Lung (tissue), 17 donors: ENCODE measurements at places on chromosomes 6 and 20. TPM values are rescaled to one million over a fixed set of nuclear protein-coding genes. Genes with fewer than 3 reads are reported as not detected.

Gene HAO1
- polyA plus RNA-seq = not detected

Gene HMGA1
- polyA plus RNA-seq = 98.0 TPM

Gene PI16
- 0.60 TPM for polyA plus RNA-seq

Gene LGSN
- polyA plus RNA-seq = 0.29 TPM

DNA sequence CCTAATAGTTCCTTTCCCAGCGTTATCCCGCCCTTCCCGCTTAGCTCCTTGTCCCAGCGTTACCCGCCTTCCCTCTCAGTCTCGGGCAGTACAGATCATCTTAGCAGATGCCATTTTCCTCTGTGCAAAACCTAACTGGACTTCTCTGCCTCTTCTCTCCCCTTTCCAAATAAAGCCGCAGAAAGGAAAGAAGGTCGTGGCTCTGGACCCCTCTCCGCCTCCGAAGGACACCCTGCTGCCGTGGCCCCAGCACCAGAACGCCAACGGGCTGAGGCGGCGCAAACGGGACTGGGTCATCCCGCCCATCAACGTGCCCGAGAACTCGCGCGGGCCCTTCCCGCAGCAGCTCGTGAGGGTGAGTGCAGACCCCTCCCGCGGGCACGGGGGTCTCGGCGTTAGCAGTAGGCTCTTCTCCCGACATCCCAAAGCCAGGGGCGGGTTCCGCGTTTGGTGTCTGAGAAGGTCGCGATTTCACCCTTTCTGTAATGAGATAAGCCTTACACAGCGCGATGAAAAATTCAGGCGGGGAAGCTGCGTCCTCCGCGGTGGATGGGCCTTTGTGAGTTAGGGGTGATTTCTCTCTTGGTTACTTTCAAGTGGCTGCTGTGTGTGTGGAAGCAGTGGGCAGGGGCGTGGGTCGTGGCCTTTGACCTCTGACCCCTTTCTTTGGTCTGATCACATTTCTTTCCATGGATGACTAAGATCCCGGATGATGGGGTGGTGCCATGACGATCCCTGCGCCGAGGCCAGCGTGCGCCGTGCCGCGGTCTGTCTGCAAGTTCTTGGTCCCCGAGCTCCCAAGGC is 292.7 kb downstream of the TAF4 start:
- no peak for DNase-seq

- DNase-seq = no peak
Observed at GRCh38 chr6:52098721-52099120, 11.3 kb upstream of the PKHD1 start.

DNA sequence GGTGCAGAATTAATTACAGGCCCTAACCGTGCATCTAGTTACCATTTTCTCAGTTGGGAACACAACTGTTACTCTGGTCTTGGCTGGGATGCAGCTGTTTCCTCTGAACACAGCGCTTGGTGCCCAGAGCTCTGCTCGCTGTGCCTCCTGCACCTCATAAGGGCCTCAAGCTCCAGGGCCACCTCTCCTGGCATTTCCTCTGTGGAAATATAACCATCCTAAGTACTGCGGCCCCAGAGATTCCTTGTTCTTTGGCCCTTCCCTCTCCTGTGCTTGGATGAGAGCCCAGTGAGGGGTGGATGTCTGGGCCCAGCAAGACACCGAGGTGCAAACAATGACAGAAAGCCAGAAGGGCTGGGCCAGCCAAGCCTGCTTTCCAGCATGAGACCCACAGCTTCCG is 169.9 kb upstream of the CST7 start:
- peak; percentile 30 for DNase-seq

DNA sequence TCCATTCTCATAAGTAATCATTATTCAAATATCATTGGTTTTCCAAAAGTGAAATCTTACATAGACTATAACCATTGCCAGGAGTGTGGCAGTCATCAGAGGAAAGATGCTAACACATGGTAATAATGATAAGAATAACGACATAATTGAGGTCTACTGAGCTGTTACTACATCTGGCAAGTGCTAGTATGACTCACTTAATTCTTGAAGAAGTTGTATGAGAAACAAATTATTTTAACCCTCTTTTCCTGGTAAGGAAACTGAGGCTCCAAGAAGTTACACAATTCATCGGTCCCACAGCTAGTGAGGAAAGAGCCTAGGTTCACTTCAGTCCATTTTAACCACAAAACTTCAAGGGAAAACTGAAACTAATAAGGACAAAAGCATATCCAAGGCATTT is 335.6 kb upstream of the BTBD3 start:
- DNase-seq = no peak

DNA sequence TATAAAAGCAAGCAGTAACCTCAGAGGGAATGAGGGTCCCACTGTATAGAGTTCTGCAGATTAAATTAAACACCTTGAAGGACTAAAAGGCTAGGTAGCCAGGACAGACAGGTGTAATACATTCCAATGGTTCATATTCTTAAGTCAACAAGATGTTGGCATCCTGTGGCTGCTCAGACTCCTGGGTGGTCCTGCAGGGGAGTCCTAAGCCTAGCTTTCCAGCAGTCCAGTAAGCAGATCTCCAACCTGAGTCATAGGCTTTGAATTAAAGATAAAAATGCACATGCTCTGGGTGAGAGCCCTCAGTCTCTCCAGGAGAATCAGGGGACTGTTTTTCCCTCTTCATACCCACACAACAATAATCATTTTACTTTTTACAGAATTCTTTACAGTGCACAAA is 307.3 kb upstream of the SUPT3H start:
- DNase-seq = no peak

DNA sequence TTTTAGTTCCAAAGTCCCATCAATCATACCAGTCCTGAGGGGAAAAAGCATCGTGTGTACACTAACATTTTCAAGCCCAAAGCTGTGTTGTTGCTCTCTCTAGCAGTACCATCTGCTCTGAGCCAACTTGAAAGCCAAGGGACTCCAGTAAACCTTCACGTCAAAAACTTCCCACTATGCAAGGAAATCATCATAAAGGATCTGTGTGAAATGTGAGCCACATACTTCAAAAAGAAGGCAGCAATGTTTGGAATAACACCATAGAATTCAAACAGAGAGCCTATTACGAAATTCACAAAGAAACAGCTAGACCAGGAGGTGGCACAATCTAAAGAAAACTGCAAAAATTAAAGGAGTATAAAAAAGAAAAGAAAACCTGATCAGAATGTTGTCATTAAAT is 399.8 kb upstream of the EPHA7 start:
- DNase-seq = peak; percentile 2

GRCh38 chr6:8529250-8529649 is 93.9 kb upstream of the SLC35B3 start:
- DNase-seq = no peak

DNA sequence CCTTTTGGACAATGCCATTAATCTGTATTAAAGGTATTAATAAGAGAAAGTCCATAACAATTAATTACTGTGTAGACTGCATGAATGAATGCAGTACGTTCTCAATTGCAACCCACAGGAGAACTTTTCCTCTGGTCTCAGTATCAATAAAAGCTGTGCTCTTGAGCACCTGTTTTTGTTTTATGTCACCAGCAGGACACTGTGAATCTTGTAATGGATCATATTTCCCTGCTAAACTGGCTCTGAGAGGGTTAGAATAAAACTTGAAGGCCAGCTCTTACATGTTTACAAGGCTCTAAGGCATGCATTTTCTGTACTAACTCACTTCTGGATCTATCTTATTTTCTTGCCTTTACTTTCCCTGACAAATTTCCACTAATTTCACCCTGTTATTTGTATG is 214.3 kb upstream of the PLN start:
- no peak for DNase-seq

- DNase-seq = peak; percentile 82
Observed at GRCh38 chr6:2038092-2038491, 207.3 kb downstream of the GMDS start.

DNA sequence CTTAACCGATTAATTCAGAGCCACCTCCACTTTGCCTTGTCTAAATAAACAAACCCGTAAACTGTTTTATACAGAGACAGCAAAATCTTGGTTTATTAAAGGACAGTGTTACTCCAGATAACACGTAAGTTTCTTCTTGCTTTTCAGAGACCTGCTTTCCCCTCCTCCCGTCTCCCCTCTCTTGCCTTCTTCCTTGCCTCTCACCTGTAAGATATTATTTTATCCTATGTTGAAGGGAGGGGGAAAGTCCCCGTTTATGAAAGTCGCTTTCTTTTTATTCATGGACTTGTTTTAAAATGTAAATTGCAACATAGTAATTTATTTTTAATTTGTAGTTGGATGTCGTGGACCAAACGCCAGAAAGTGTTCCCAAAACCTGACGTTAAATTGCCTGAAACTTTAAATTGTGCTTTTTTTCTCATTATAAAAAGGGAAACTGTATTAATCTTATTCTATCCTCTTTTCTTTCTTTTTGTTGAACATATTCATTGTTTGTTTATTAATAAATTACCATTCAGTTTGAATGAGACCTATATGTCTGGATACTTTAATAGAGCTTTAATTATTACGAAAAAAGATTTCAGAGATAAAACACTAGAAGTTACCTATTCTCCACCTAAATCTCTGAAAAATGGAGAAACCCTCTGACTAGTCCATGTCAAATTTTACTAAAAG is 2.7 kb downstream of the FOXC1 start:
- no peak for DNase-seq

DNA sequence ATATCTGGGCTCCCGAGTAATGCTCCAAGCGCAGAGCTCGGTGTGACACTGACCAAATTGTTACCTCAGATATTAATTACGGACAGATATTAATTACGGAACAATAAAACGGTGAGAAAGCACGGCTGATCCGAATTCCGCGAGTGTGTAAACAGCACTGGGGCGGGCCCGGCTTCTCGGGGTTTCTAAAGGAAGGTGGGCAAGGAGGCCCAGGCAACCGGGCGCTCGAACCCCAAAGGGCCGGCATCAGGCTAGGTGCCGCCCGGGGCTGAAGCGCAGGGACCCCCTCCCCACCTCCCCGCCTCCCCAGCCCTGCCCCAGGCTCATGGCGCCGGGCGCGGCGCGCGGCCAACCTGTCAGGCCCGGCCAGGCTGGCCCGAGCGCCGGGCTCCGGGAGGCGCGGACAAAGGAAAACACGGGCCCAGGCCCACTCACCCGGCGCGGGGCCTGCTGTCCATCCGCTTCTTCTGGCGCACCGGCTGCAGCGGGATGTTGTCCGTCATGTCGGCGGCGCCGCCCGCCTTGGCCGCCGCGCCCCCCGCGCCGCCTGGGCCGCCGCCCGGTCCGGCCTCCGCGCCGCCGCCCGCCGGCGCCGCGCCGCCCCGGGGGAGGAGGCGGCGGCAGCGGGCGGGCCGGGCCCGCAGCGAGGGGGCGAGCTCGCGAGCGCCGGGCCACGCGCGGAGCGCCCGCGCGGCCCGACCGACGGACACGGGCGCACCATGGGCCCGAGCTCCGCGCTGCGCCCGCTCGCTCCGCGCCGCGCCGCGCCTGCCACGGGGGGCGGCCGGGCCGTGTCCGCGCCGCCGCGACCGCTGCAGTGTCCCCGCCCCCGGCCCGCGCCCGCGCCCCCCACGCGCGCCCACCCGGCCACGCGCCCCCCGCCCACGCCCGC is at the start of gene ATP9A:
Gene ATP9A, minus strand, starts transcription at position 524 of the 892 bp plus-strand sequence. Its CDS starts 21 bp downstream, at position 503.
- DNase-seq = peak; percentile 37

DNA sequence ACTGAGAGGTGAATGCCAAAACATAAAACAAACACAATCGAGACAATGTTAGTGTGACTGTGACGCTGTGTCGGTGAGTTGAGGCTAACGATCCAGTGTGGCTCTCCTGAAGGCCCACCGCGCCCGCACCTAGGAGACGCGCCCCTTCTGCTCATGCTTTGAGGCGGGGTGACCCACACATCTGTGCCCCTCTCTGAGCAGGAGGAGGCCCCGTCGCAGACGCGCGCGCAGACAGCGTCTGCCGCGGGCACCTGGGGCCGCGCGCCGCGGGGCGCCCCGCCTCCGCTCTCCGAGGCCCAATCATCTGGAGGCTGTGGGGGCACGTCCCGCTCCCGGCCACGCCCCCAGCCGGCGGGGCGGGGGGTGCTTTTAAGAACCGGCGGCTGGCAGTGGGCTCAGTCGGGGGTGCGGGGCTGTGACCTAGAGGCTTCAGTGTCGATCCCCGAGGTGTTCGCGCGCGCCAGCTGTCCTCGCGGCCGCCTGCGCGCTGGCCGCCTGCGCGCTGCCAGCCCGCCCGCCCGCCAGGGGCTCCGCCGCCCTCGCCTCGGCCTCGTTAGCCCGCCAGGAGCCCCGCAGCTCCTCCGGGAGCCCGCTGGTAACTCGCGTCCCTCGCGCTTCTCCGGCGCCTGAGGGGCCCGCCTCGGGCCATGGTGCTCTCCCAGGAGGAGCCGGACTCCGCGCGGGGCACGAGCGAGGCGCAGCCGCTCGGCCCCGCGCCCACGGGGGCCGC is at the start of gene SLC16A10:
Gene SLC16A10, plus strand, starts transcription at position 398 of the 730 bp plus-strand sequence. Its CDS starts 250 bp downstream, at position 648.
- DNase-seq = peak; percentile 84

DNA sequence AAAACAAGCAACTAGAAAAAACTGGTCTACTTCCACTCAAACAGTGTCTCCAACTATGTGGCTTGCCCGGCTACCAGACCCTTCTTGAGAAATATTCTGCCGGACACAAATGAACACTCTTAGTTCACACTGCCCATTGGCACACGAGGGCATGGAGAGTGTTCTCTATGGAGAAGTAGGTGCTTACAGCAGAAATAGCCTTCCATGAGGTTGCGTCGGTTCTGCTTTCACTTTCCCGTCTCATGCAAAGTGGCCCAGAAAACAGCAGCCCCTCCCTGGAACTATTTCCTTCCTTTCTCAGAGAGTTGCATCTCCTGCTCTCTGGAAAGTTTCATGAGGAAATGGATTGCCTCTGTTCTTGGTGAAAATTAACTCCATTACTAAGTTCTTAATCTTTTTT is 9.5 kb upstream of the HLA-DOA start:
- peak; percentile 44 for DNase-seq

GRCh38 chr6:12482386-12483375 is 192.5 kb downstream of the EDN1 start:
- DNase-seq = no peak

GRCh38 chr6:104301951-104302350 is 557.8 kb downstream of the HACE1 start:
- DNase-seq = no peak

- DNase-seq = no peak
Observed at GRCh38 chr20:40592941-40593340, 96.1 kb downstream of the MAFB start.

DNA sequence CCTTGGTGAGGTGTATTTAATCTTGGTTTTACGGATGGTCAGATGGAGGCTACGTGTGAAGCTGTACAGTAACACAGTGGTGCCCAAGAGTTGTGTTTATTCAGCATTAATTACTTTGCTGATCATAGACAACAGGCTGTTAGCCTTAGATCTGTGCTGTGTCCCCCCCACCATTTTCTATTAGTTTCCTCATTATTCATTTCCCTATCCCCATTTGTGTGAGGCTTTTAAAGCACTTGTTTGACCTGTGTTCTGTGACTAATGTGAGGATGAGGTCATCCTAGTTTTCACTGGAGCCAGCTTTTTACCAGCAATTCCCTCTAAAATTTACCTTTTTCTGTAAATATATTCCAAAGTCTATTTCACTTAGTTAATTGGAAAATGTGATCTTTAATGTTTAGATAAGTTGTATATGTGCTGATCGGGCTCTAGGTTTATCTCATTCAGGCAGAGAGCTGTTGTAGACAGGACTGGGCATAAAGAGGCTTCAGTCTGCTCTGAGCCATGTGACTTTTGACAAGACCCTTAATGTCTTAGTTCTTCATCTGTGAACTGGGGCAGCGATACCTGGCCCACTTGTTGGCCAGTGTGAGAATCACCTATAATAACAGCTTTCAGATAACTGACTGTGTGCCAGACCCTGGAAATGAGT is 8.4 kb downstream of the MAPRE1 start:
- DNase-seq = no peak
